ENCODE measurements at places on chromosomes 2 and 18. TPM values are rescaled to one million over a fixed set of nuclear protein-coding genes. Genes with fewer than 3 reads are reported as not detected.

GRCh38 chr2:136212426-136213378, 94.8 kb upstream of the CXCR4 start:
- DNase-seq, result no peak

- no peak for DNase-seq
These were observed 27.6 kb downstream of the BCL2L11 start for GRCh38 chr2:111148225-111148873.

GRCh38 chr18:58536534-58537271, 92.2 kb downstream of the ALPK2 start:
- DNase-seq, result no peak

DNA sequence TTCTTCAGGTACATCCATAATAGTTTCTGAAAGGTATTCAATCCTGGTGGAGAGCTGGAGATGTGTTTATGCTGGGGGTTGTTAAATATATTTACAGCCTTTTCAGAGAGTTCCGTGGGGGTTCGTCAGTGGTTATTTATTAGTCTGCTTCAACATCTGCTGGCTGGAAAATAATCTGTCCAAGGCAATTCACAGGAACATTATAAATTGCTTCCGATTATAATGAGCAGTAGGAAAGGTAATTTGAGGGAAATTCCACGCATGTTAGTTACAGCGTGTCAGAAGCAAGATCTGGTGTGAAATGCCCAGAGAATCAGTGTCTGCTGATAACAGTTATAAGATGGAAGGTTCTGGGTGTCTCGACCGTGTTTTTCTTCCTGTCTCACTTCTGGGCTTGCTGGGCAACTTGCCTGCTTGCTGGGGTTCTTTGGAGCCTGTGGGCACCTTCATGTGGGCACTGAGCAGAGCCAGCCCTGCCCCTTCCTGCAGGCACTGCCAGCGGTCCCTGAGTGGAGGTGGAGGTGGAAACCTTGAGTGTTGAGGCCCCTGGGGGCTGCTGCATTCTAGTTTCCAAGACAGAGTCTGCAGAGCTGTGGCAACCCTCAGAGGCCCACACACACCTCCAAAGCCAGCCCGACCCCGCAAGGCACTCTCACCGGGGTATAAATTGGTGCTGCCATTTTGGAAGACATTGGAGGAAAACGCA, 185.7 kb downstream of the FAM210A start:
- DNase-seq, result no peak

GRCh38 chr2:148338541-148338940, 306.0 kb upstream of the EPC2 start:
- DNase-seq, result peak; percentile 18

DNA sequence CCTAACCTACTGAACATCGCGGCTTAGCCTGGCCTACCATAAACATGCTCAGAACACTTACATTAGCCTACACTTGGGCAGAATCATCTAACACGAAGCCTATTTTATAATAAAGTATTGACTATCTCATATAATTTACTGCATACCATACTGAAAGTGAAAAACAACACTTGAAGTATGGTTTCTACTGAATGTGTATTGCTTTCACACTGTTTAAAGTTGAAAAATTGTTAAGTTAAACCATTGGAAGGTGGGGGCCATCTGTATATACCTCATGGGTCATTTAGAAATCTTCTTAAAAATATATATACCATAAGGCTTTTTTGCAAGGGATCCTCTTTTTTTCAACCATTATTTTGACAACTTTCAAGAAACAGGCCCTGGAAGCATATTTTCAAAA, 16.5 kb downstream of the RNF149 start:
- DNase-seq, result no peak

DNA sequence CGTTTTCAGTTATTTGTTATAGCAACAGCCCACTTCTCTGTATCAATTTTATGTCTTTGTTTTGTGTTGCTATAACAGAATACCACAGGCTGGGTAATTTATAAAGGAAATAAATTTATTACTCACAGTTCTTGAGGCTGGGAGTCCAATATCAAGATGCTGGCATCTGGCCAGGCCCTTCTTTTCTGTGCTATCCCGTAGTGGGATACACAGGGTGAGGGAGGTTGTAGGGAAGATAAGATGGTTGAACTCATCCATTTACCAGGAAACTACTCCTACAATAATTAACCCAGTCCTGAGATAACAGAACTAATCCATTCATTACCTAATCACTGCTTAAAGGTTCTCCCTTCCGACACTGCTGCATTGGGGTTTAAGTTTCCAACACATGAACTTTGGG, 220.7 kb downstream of the TPGS2 start:
- DNase-seq, result no peak

GRCh38 chr2:160253440-160254188, 53.5 kb upstream of the ITGB6 start:
- DNase-seq, result no peak

GRCh38 chr2:27016801-27017325, 15.9 kb upstream of the TMEM214 start:
- no peak for DNase-seq

GRCh38 chr2:234533626-234534025, 36.7 kb upstream of the ARL4C start:
- DNase-seq, result no peak

DNA sequence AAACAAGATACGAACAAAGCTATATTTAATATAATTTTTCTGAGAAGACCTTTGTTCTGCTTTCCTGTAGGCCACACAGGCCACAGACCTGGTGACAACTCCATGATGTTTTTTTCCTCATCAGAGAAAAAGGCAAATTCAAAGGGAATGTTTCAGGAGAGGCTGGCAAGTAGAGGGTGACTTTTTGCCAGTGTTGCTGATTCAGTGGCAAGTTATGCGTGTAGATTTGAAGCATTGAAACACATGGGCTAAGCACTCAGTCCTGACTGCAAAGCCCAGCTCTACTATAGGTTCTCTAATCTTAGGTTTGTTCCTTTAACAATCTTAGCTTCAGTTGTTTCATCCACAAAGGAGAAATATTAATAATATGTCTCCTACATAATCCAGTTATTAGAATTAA, 499.8 kb downstream of the SUCLG1 start:
- no peak for DNase-seq

GRCh38 chr2:225137971-225138370, 95.7 kb upstream of the DOCK10 start:
- DNase-seq, result no peak

DNA sequence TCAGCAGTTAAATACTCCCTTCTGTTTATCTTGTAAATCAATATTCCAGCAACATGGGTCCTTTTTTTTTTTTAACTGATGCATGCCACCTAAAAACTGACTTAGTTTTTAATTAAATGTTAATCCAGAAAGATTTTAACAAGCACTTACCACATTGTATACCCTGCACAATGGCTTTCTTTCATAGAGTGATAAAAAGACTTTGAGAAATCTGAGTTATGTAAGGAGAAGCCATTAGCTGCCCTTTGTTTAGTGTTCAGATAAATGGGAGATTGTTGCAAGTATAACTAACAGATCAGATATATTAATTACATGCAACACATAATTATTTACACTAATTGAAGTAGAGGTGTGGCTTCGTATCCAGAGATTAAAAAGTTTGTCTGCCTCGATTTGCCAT, 22.7 kb upstream of the NFATC1 start:
- no peak for DNase-seq

DNA sequence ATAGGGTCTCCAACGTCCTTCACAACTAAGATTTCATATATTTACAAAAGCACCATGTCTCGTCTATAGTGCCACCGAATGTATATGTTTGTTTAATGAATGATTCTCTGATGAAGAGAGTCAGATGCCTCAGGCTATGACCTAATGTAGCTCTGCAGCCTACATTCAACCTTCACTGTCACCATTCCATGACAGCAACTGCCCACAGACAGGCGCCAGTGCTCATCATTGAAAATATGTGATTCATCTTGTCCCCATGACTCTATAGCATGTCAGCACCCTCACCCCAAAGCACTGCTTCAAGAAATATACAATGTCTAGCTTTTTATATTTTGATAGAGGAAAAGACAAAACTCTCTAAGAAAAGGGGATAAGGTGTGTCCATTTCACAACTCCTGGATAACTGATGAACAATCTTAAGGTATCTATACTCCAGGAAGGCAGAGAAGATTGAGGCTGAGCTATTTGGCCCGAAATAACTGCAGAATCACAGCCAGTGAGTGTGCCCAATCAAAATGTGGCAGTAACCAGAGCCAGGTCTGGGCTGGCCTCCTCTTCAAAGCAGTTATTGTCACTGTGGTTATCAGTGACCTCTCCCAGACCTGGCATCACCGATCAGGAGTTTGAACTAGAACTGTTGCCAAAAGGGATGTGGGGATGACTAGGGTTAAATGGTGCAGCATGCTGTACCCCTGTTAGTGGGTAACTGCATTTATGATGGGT, 246.6 kb downstream of the SETBP1 start:
- DNase-seq, result no peak

- DNase-seq, result peak; percentile 54
These were observed 3.7 kb upstream of the GAD1 start for GRCh38 chr2:170812710-170813600.

DNA sequence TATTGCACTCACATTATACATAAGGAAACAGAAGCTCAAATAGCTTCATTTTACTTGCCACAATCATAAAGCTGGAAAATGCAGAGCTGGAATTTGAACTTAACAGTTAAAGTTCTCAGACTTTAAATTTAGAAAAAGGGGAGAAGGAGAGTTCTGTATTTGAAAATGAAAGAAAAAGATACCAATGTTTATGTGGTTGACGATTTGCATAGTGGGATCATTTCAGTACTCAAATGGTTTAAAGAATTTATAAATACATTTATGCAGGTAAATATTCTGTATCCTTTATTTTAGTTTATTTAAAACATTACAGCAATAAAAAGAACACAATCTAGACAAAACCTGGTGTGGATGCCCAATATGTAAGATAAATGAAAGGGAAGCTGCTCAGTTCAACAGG, 25.5 kb upstream of the STAT4 start:
- no peak for DNase-seq

DNA sequence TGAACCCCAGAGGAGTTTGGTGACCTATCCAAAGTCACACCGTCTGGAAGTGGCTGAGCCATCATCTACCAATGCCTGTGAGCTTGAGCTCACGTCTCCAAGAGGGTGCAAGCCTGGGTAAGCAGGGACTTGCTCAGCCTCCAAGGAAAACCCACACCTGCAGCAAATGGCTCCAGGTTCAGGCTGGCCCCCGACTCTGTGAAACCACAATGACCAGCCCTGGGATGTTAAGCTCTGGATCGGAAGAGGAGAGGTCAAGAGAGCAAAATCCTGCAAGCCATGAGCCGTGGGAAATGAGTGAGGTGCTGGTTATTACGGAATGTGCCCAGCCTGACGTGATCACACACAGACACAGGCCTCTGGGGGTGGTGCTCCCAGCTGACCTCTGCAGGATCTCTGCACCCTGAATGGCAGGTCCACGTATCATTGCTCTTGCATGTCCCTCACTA, 94.1 kb upstream of the OTOS start:
- DNase-seq, result peak; percentile 41

DNA sequence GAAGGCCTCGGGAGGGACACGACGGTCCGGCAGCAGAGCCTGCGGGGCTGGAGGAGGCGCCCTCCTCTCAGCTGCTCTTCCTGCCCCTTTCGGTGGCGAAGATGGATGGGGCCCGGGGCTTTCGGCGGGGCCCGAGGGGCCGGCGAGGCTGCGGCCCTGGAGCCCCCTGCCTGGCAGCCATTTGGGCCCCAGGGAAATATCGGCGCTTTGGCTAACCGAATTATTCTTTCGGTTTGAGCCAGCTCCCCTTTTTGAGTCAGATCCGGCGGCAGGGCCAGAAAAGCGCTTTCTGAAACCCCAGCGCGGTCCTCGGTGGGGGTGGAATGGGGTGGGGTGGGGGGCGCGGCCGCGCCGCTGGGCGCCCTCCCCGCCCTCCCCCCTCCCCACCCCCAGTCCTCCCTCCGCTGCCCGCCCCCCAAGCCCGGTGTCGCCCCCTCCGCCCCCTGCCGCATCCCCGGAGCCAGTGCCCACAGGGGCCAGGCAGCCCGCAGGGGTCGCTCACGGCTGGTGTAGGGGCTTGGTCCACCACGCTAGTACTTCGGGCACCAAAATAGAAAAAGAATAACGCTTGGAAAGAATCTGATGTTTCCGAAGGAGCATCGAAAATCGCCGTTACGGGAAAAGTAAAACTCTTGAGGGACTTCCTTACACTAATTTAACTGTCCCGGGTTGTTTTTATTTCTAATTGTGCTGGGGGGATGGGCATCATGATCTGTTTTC, 9.1 kb upstream of the ARID5A start:
- no peak for DNase-seq

- DNase-seq, result no peak
These were observed 14.1 kb upstream of the FAM228A start for GRCh38 chr2:24160761-24161160.

DNA sequence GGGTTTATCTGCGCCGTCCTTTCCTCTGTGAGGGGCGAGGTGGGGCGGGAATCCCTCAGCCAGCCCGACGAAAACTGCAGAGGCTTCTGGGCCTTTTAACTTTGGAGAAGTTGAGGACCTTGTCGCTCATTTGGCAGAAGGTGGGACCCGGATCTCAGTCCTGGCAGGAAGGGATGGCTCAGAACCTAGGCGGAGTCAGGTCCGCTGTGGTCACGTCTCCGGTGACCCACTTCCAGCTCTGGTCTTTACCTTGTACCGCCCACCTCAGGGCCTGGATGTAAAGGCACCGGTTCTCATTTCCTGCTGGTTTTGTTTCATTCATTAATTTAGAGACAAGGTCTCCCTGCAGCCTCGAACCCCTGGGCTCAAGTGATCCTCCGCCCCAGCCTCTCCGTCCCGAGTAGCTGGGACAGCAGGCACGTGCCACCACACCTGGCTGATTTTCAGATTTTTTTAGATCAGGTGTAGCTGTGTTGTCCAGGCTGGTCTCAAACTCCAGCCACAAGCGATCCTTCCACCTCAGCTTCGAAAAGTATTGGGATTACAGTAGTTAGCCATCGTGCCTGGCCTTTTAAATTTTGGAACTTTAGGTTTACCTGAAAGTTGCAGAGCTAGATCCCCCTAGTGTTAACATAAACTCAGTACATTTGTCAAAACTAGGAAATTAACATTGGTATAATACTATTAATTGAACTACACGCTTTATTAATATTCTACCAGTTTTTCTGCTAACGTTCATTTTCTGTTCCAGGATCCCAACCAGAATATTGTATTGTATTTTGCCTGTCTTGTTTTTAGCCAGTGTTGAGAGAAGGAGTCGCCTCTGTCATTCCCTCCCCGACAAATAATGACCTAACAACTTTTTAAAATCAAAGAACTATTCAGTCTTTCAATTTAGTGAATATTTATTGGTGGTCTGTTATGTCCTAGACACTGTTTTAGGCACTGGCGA, 852 bp downstream of the POLI start:
- no peak for DNase-seq

GRCh38 chr2:118040891-118041290, 27.0 kb upstream of the CCDC93 start:
- no peak for DNase-seq

PDE1A gene
- 0.08 TPM for total RNA-seq

COLEC12 gene
- 1.8 TPM for total RNA-seq

DLX2 gene
- 0.08 TPM for total RNA-seq

Measured in kidney epithelial cell (primary cell).